HuH-7 (cell line): ENCODE measurements at places on chromosomes 13 and 19.
A peak's percentile ranks its signal among the peaks of the same experiment; 100 is the strongest.

DNA sequence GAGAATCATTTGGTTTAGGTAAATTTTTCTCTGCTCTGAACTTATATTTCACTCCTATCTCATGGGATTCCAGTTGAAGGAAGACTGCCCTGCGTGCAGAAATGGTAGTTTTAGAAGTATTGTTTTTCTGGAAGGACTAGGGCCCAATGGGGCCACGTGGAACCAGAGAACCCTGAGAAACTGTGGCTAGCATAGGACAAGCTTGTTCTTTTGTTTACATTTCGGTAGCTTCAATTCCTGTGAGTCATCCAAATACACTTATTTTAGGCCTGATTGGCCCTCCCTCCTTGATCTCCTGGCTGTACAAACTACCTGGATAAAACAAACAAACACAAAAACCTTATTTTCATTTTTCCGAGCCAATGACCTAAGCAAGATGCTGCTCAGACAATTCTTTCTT is 124.0 kb downstream of the ITGBL1 start:
- no peak for DNase-seq

GRCh38 chr19:36152019-36152351 is 262 bp downstream of the COX7A1 start:
- DNase-seq: no peak

DNA sequence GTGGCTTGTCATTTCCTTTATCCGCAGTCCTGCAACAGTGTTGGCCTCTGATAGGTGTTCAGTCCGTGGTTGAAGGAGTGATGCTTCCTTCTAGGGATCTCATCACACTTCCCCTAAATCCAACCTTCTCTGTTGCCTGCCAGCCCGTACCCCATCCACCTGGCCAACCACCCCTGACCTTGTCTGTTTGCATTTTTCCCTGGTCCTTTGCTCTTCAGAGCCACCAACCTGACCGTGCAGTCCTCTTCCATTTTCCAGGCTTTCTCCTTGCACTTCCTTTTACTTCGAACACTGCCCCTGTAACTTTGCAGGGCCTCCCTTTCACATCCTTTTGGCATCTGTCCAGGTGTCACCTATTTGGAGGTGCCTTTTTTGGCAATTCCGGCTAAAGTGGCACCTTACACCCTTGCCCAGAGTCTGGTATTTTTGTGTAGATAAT is 696 bp downstream of the ZNF460 start:
- no peak for DNase-seq

GRCh38 chr19:4493104-4493928 is 21.2 kb downstream of the HDGFL2 start:
- DNase-seq: no peak

GRCh38 chr19:3458229-3459088 is 21.9 kb downstream of the SMIM24 start:
- no peak for DNase-seq

GRCh38 chr19:13118424-13119193 is 545 bp downstream of the NACC1 start:
- DNase-seq: peak; percentile 68
